ENCODE measurements at places on chromosomes 3 and 15.

GRCh38 chr3:187783098-187783497, 37.8 kb upstream of the BCL6 start:
- no peak for DNase-seq

DNA sequence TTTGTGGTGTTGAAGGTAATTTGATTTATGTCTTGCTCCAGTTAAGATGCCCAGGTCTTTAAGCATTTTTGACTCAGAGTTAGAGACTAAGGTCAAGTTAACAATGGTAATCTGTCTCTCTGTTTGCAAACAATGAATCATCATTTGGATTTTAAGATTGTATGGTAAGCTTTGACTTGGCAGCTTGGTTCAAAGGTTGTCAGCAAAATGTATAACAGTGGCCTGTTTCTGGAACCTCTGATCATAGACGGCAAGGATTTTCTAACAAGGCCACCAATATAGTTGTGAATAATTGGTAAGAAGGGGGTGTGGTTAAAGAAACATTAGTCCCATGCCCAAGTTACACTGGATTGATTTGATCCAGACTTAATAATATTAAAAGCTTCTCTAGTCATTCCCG, 775.2 kb upstream of the GOLIM4 start:
- DNase-seq: no peak

GRCh38 chr15:92625251-92625980, 30.2 kb downstream of the FAM174B start:
- DNase-seq: no peak

- DNase-seq: no peak
Observed at GRCh38 chr3:40312661-40313226, 3.2 kb downstream of the EIF1B start.

- DNase-seq: no peak
Observed at GRCh38 chr3:174710612-174711011, 148.5 kb upstream of the NAALADL2 start.

DNA sequence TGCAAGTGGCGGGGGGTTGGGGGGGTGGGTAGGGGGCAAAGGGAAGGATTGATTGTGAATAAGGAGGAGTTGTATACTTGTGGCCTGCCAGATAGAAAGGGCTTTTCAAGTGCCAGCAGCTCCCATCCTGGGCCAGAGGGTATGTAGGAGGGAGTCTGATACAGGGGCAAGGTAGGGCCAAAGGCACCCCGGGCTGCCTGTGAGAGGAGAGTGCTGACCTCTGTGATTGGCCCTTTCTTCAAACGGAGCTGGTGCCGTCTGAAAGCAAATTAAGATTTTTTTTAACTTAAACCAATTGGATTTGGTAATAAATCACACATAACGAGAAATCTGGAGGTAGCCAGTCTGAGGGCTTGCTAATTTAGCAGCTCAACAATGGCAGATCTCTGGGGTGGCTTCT, 229.9 kb downstream of the THSD4 start:
- DNase-seq: no peak

DNA sequence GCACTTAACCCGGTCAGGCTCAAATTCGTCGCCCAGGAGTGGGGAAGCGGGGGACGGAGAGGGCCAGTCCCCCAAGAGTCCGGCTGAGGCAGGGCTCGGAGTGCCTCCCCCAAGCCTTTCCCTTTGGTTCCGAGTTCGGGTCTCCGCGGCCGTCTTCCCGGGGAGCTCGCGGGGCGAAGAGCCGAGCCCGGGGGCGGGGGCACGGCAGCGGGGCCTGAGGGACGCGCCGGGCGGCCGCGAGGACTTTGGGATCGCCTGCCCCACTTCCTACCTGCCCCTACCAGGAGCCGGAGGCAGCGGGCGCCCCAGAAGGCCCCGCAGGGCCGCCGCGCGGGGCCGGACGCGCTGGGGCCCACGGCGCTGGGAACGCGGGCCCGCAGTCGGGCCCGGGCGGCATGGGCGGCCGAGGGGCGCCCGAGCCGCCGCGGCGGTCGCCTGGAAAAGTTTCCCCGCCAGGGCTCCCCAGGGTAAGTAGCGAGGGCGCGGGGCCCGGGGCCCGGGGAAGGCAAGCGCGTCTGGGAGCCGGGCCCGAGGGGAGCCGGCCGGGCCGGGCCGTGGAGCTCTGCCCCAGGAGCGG, 2.8 kb downstream of the FURIN start:
- no peak for DNase-seq

- no peak for DNase-seq
Observed at GRCh38 chr15:33315044-33315443, 4.3 kb downstream of the RYR3 start.

DNA sequence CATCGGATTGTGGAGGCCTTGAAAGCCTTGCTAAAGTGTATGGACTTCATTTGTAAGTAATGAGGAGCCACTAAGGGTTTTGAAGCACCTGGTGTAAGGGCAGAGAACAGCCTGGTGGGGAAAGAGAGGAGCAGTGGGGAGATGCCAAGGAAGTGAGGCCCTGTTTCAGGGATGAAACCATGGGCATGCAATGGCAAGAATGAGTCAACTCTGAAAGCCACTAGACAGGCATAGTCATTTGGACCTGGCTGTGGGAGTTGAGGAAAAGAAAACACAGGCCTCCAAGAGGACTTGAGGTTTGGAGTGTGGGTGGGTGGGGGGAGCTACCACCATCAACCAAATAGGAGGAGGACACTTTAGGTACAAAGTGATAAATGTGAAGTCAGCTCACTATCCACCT, 7.6 kb downstream of the XCR1 start:
- no peak for DNase-seq

All from stimulated activated CD8-positive, alpha-beta memory T cell treated with anti-CD3 and anti-CD28 coated beads, Interleukin-7, amount 100 ng/mL, for 1 hour (primary cell).